CD4-positive, CD25-positive, alpha-beta regulatory T cell (primary cell): ENCODE measurements at places on chromosomes 7 and 10.

GRCh38 chr10:4254101-4254994, 469.3 kb upstream of the KLF6 start:
- no peak for DNase-seq

DNA sequence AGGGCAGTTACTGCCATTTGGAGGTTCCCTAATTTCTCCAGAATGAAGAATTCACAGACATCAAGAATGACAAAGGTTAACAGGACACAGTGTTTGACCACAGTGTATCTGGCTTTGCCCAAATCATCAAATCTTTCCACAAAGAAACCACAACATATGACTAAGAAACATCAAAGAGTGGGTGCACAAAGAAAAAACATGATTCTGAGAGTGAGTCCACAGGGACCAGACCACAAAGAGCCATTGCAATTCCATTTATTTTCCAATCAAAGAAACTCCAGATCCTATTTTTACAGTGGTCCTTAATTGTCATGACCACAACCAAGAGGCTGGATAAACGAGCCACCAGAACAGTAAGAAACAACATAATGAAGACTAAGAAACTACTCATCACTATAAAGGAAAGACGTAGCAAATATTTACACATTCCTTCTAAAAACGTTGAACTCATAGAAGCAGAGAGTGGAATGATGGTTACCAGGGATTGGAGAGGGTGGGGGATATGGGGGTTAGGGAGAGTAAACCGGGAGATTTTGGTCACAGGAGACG, 286.5 kb downstream of the DOCK4 start:
- DNase-seq, result no peak

GRCh38 chr10:125661941-125662515, 20.9 kb downstream of the TEX36 start:
- no peak for DNase-seq

- DNase-seq, result no peak
Observed at GRCh38 chr10:31947144-31947926, 18.7 kb upstream of the ARHGAP12 start.
